ENCODE measurements at places on chromosomes 5 and 9.

DNA sequence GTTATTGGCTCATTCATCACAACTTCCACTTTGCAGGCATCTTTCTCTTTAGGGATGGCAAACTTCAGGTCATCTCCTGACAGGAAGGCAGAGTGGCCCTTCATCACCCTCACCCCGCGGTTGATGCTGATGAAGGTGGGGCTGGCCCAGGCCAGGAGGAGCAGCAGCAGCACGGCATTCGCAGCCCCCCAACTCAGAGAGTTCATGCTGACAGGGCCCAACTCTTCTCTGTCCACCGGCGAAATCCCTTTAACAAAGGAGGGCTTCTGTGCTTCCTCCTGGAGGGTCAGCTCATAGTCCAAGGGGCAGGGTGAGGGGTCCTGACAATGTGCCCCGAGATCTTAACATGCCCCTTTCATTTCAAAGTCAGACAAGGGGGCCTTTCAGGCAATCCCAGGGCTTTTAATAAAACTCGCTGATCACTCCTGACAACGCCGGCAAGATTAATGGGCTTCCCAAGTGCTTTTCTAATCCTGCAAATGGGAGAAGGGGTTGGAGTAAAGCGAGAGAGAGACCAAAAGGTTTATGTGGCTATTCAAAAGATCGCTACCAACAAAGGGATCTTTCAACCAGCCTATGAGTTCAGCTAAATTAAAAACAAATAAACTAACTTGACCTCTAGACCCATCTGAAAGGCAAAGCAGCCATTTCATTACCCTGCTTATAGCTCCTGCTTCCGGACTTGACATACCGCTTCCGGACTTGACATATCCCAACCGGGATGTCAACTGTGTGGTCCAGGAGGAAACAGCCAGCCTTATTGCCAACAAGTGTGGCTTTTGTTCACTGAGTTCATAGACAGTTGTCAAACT is 41.2 kb downstream of the FREM1 start:
- DNase-seq = no peak

GRCh38 chr5:146076028-146076427 is 29.3 kb downstream of the PLAC8L1 start:
- DNase-seq = no peak

- DNase-seq = no peak
These were observed 511.7 kb downstream of the BNC2 start for GRCh38 chr9:16358751-16359150.

DNA sequence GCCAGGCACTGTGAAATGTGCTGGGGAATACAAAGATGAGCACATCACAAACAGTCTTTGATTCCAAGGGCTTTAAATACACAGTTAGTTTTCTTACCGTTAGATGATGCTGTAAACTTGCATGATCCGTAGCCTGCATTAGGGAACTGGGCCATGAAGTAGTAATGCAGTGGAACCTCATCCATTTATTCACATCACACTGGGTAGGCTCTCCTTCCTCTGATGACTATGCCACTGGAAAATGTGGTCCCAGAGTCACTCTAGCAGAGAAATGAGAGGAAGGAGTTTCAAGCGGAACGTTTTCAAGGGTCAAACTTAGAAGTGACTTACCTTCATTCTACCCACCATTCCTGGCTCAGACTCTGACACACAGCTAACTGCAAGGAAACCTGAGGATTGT is 26.4 kb downstream of the ZFAND5 start:
- no peak for DNase-seq

DNA sequence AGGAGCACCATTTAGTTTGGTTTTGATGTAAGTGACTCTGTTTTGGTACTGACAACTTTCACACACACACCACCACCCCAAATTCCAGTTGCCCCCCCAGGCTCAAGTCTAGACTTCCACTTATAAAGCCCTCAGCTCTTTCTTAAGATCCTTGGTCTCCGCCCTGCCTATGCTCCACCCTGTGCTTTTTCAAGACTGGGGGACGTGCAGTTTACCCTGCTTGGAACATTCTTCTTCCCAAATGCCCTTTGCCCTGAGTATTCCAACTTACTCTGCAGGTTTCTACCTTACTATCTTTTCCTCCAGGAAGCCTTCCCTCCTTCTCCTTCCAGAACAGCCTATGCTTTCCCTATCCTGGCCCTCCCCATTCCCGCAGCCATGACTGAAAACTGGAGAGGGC is 1.5 kb upstream of the TRIM14 start:
- no peak for DNase-seq

- DNase-seq = no peak
These were observed 321.5 kb downstream of the NFIB start for GRCh38 chr9:13992138-13993088.

DNA sequence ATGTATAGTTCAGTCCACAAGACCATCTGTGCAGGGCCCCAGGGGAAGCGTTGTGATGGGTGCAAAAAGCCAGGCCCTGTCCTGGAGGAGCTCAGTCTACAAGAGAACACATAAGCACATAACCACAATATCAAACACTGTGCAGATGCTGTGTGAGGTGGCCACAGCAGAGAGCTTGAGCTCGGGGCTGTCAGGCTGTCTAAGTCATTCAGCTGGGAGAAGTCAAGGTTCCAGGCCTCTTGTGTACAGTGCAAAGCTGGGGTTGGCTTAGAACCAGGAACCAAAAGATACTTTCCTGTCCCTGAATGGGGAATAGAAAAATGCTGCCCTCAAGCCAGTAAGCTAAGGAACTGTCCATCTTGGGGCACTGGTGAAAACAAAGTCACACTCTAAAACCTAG is 75.0 kb downstream of the PRDM6 start:
- DNase-seq = no peak
